ENCODE measurements at places on chromosomes 3 and 15. TPM values are rescaled to one million over a fixed set of nuclear protein-coding genes. Genes with fewer than 3 reads are reported as not detected.

Gene USP50
- not detected for total RNA-seq

Gene ABHD17C
- 7.0 TPM for total RNA-seq

Gene TIGIT
- 77.2 TPM for total RNA-seq

Gene GDPGP1
- 5.8 TPM for total RNA-seq

DNA sequence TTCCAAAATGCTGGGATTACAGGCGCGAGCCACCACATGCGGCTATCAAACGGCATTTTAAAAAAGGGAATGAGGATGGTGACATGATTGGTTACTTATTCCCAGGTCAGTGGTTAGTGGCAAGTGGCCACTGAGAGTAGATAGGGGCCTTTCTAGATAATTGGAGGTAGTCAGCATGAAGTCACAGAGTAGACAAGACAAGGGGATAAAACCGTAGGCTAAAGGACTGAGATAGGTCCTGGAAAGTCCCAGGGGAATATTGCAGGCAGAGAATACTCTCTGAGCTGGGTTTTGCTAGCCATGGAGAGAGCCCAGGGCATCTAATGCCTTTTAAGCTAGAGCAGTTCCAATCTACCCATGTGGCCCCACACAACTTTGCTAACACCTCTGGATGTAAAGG, 52.2 kb downstream of the KCNAB1 start:
- DNase-seq = no peak
- no peaks in the 10 kb centered on the region for H3K36me3 ChIP-seq
- peaks cover 14% of the 10 kb centered on the region for H3K27me3 ChIP-seq

- no peak for DNase-seq
- no peak overlapping the region for H3K27ac ChIP-seq
- H3K4me3 ChIP-seq = no peak overlapping the region
- peaks cover 6% of the 10 kb centered on the region for H3K27me3 ChIP-seq
- no peaks in the 10 kb centered on the region for H3K36me3 ChIP-seq
These were observed 99.2 kb downstream of the CEMIP start for GRCh38 chr15:80878242-80878866.

DNA sequence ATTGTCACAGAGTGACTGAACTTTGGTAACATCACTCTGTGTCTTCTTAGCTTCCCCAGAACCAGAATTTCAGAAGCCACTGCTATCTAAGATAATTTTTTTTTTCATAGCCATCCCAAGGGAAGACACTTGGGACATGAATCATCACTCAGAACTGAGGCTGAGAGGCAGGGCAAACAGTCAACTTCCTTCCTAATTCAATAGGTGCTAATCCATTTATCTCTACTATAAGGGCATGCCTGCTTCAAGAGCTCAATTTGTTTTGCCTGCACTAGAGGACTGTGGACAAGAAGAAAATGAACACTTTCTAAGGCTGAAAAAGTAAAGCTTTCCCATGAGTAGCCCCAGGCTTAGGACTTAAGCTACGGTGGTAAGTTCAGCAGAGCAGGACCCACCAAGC, 56.7 kb upstream of the MYRIP start:
- H3K27ac ChIP-seq = no peak overlapping the region
- H3K27me3 ChIP-seq = no peaks in the 10 kb centered on the region
- H3K4me1 ChIP-seq = no peaks in the 10 kb centered on the region

DNA sequence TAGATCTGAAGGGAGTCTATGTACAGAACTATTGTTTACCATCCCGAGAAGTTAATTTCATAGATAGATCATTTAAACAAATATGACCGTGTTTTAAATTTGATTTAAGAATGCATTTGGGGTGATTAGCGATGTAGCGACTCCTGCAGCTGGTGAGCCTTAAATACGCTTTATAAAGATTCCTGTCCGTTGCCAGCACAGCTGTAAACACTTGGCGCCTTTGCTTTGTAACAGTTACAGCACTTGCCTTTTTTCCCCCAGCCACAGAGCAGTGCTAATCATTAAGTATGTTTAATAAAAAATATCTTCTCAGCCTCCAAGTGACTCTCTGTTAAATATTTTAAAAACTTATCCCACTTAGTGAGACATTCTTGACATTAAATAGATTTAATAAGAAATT, 333.8 kb downstream of the FEZF2 start:
- DNase-seq = no peak
- H3K27ac ChIP-seq = no peak overlapping the region
- H3K27me3 ChIP-seq = no peaks in the 10 kb centered on the region

GRCh38 chr3:54307566-54308180, 185.3 kb downstream of the CACNA2D3 start:
- H3K4me1 ChIP-seq = no peaks in the 10 kb centered on the region
- no peak overlapping the region for H3K4me3 ChIP-seq
- H3K36me3 ChIP-seq = no peaks in the 10 kb centered on the region
- no peak overlapping the region for H3K27ac ChIP-seq
- H3K27me3 ChIP-seq = no peaks in the 10 kb centered on the region

GRCh38 chr3:169454823-169455222, 208.7 kb downstream of the MECOM start:
- no peak overlapping the region for H3K27ac ChIP-seq
- H3K4me3 ChIP-seq = no peak overlapping the region
- no peak for DNase-seq
- H3K27me3 ChIP-seq = no peaks in the 10 kb centered on the region

- H3K4me1 ChIP-seq = peaks cover 53% of the 10 kb centered on the region
- H3K27me3 ChIP-seq = no peaks in the 10 kb centered on the region
- peak; percentile 93 for DNase-seq
These were observed at the start of gene MLH1 for GRCh38 chr3:36993326-36994283. TSS of gene MLH1 (plus strand) at chr3:36993518. CDS start at chr3:36993548, 30 bp downstream.

DNA sequence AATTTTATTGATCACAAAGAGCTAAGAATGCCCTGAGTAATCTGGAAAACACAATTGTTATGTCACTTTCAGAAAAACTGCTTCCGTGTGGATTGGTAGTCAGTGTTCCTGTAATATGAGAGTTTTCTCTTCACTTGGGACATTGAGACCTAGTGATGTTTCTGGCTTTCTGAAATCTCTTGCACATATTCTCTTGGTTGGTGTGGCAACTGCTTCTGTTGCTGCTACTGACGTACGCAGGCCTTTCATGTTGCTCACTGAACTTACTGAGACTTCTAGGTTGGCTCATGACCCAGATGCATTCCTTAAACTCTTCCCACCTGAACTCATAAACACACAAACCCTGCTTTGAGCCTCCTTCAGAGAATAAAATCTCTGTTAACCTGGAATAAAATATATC, 175.0 kb upstream of the PFN2 start:
- H3K27me3 ChIP-seq = peaks cover 12% of the 10 kb centered on the region
- no peak for DNase-seq
- H3K4me1 ChIP-seq = peaks cover 12% of the 10 kb centered on the region
- no peak overlapping the region for H3K4me3 ChIP-seq
